CD4-positive, alpha-beta T cell treated with Interleukin-6 for 4 hours (primary cell): ENCODE measurements at places on chromosomes 2 and 18.

GRCh38 chr2:226037526-226037925 lies 638.0 kb downstream of the NYAP2 start:
- no peak for DNase-seq

DNA sequence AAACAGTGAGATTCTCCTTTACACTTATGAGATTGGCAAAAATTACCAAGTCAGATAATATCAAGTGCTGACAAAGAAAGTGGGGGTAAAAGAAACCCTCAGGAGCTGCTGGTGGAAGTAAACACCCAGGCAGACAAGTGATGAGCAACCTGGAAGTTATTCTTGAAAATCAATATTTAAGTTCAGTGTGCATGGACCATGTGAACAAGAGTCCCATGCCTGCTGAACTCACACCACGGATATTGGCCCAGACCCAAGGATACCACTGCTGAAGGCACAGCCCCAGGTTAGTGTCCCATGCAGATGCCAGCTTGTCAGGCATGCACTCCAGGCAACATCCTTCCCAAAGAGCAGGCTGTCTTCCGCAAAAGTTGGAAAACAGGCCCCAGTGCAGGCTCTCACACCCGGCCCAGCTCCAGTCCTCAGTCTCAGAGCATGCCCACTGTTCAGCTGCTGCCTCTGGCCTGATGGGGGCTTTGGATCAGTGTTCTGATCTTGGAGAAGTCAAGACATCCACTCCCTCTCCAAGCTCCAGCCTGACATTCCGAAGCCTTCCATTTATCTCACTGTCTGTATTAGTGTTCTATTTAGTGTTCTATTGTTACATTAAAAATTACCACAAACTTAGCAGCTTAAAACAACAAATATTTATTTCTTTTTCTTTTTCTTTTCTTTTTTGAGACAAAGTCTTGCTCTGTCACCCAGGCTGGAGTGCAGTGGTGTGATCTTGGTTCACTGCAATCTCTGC lies 70.0 kb downstream of the HS1BP3 start:
- no peak for DNase-seq

GRCh38 chr2:203621981-203622515 lies 84.4 kb upstream of the CD28 start:
- DNase-seq = no peak

DNA sequence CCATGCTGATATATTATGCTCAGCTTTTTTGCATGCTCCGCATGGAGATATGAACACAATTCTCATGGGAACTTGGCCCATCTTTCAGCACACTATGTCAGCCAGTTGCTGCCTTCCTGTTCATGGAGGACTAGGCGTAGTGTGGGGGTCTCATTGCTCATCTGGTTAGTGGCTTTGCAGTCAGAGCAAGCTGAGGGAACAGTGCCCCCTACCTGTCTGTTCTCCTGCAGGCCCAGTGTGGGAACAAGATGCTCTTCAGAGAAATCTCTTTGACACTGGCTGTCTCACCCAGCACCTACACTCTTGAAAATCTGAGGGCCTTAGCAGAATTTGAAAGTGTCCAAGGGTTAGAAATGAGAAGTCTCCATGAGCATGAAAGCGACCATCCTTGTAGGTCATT lies 47.1 kb downstream of the SPTBN1 start:
- DNase-seq = peak; percentile 21

DNA sequence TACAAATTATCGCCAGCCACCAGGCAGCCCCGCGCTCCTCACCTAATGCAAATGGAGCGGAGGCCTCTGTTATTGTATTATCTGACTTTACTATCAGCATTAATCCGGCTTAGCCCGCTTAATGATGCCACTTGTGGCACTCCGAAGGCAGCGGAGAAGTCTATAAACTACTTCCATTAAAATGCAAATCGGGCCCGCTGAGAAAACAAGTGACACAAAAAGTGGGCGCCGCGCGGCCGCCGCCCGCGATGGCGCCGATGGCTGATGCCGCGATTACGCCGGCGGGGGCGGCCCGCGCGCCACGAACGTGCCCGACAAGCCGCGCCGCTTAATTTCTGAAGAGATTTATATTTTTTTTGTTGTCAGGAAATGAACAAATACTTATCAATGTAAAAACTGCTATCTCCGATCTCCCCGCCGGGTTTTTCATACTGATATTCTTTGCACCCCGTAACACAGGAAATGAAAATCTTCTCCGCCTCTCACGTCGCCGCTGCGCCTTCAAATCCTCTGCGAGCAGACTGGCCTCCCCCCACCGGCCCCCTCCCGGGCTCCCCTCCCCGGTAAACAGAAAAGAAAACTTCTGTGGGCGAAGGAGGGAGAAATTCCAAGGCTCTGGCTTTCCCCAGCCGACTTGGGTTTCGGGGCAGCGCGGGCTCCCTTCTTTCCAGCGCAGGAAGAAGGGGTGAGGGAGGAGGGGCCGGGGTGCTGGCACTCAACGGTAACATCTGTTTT lies 221.8 kb downstream of the INSIG2 start:
- peak; percentile 68 for DNase-seq

- DNase-seq = no peak
Observed at GRCh38 chr2:161353543-161353942, 45.3 kb downstream of the PSMD14 start.

DNA sequence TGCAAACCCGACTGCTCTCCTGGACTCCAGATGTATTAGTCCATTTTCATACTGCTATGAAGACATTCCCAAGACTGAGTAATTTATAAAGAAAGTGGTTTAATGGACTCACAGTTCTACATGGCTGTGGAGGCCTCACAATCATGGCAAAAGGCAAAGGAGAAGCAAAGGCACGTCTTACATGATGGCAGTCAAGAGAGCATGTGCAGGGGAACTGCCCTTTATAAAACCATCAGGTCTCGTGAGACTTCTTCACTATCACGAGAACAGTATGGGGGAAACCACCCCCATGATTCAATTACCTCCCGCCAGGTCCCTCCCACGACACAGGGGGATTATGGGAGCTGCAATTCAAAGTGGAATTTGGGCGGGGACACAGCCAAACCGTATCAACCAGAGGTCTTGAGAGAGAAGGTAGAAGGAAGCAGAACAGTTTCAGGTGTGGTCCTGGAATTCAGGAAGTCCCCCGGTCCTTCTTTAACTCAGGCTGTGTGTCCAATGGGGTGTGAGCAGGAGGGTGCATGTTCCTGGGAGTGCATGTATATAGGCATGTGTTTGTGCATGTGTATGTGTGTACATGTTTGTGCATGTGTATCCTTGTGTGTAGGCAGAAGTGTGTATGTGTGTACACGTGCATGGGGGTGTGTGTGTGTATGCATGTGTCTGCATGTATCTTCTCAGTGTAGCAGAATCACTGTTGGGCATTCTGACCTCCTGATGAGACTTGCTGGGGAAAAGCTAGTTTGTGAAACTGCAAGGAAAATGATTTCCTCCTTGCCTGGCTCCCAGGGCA lies 46.2 kb downstream of the GREB1 start:
- no peak for DNase-seq

DNA sequence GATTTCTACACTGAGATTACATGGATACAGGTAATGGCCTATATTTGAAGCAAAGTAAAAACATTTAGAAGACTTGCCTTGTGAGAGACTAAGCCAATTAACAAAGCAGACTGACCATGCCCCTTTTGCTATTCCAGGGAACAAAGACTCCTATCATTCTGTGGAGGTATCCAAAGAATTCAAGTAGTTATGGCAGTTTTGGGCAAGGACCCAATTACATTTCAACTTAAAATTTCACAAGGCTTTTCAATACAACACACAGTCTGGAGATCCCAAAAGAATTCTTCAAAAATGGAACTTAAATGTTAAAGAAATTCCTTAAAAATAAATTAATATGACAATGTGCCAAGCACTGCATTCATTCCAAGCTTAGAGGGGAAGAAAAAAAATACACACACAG lies 109.2 kb upstream of the CHRNA1 start:
- no peak for DNase-seq

DNA sequence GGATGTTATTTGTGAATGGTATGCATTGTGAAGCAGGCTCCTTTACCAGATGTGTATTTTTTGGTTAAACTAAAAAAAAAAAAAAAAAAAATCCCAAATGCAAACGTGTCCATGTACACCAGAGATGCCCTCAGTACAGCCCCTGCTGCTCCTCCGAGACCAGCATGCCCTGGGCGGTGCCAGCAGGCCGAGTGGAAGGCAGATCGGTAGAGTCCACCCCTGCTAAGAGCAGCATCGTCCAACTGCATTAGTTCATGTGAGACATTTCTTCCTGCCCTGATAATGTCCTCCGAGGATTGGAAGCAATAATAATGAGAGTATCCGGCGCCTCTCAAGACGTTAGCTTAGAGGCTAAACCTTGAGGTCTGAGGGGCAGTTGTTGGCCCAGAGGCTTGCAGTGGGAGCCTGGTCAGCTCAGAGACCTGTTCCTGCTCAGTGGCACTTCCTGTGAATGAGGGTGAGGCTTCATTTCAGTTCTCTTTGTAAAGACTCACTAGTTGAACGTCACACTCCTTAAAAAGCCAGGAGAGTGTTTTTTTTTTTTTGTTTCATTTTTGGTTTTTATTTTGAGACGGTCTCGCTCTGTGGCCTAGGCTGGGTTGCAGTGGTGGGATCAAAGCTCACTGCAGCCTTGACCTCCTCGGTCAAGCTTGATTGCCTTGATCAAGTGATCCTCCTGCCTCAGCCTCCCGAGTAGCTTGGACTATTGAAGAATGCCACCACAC lies 5.6 kb downstream of the SLC66A3 start:
- no peak for DNase-seq

DNA sequence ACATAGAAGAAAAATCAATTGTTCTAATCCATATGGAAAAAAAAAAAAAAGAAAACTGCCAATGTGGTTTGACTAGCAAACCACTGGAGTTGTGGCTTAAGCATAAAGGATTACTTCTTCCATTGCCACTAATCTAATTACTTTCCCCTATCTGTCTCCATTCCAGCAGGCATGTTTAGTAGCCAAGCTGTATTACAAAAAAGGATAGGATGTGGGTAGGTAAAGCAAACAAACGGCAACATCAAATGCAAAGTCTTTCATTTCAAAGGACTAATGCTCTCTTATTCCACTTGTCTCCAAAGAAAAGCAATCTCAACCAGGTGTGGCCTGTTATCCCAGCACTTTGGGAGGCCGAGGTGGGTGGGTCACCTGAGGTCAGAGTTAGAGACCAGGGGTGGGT lies 36.5 kb downstream of the SLC8A1 start:
- no peak for DNase-seq

DNA sequence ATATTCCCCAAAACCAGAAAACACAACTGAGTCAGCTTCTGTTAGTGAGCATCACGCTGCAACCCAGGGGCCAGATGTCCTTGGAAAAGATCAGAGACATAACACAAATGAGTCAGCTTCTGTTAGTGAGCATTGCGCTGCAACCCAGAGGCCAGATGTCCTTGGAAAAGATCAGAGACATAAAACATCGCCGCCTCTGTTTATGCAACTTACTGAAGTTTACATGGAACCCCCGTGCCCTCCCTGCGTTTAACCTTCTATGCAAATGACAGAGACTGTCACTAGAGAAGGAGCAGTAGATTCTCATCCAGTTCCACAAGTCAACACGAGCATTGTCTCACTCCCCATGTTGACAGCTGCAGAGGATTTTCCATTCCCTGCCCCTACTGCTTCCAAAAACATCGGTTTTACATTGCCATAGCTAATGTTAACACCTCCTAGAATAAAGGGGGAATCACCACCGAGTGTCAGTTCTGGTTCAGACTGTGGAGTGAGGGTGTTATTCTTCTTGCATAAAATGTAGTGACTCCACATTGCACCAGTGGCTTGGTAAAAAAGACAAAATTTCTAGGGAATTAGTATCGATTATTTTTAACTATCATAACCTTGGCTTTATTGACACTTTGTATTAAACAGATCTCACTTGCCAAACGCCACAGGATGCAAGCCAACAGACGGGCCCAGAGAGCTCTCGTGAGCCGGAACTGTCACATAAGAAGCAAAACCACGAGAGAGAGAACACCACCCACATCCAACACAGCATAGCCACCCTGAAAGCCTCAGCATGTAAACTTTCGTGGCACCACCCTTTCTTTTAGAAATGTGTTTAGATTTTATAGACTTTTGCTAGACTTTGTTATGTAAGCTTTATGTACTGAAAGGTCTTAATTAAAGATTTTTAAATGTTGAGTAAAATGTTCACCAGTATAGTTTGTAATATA lies 87.7 kb downstream of the SH3YL1 start:
- peak; percentile 65 for DNase-seq

DNA sequence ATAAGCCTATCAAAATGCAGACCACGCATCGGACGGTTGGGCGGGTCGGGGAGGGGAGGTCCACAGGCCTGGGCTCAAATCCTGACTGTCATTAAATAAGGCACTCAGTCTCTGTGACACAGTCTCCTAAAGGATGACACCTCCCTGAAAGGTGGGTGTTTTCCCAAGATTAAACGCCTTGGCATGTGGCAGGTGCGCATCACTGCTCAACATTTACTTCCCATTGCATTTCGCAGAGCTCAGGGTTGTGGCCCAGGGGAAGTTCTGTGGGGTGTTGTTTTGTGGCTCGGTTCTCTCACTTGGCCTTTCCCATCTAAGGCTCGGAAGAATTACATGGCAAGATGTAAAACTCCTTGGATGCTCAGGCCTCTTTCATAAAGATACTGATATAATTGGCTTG lies 107.4 kb downstream of the NCK2 start:
- no peak for DNase-seq

- DNase-seq = no peak
Observed at GRCh38 chr2:118345465-118345864, 257.2 kb downstream of the INSIG2 start.

- peak; percentile 15 for DNase-seq
Observed at GRCh38 chr18:13416208-13416607, 197.6 kb downstream of the LDLRAD4 start.
